ENCODE measurements at places on chromosomes 4 and X. TPM values are rescaled to one million over a fixed set of nuclear protein-coding genes. Genes with fewer than 3 reads are reported as not detected.

DNA sequence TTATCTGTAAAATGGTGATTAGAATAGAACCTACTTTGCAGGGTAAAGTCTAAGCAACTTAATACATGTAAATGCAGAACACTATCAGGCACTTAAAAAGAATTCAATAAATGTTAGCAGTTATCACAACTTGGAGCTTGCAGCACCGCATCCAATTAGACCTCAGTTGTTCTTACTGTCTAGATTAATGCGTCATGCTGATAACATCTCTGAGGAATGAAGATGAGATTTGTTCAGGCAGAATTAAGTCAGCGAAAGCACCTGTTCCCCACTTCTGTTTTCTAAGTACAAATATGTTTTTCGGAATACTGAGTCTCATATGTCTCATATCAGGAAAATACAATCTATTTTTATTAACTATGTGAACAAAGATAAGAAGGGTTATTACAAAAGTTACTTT is 58.7 kb downstream of the TMA16 start:
- H3K36me3 ChIP-seq: no peaks in the 10 kb centered on the region
- H3K4me1 ChIP-seq: peaks cover 60% of the 10 kb centered on the region
- DNase-seq: no peak
- H3K4me3 ChIP-seq: no peak overlapping the region

NPY2R gene
- total RNA-seq: not detected

- no peak for DNase-seq
- no peak overlapping the region for H3K4me3 ChIP-seq
- no peaks in the 10 kb centered on the region for H3K36me3 ChIP-seq
- H3K27me3 ChIP-seq: no peaks in the 10 kb centered on the region
- H3K27ac ChIP-seq: no peak overlapping the region
Measured at GRCh38 chr4:159902648-159903047, 799.8 kb downstream of the RAPGEF2 start.

DNA sequence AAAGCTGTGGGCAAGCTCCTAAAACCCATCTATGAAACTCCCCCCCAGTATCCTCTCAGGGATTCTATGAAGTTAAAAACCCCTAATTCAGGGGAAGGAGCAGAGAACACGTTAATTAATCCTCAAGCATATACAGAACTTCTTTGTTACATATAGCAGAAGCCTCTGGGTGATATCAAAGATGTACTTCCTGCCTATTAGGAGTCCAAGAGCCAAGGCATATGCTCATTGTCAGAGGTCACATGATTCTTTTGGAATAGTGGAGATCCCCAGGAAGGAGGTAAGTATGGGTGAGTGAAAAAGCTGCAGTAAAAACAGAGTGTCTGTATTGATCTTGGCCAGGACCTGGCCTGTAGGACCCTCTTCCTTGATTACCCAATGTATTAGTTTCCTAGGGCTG is 2.9 kb upstream of the SPARCL1 start:
- H3K36me3 ChIP-seq: no peaks in the 10 kb centered on the region
- no peak overlapping the region for H3K27ac ChIP-seq
- no peaks in the 10 kb centered on the region for H3K27me3 ChIP-seq
- no peaks in the 10 kb centered on the region for H3K4me1 ChIP-seq

- H3K4me3 ChIP-seq: no peak overlapping the region
- no peak for DNase-seq
- no peak overlapping the region for H3K27ac ChIP-seq
- H3K4me1 ChIP-seq: peaks cover 7% of the 10 kb centered on the region
- peaks cover 8% of the 10 kb centered on the region for H3K36me3 ChIP-seq
Measured at GRCh38 chrX:48960291-48960690, 2.9 kb upstream of the OTUD5 start.

DNA sequence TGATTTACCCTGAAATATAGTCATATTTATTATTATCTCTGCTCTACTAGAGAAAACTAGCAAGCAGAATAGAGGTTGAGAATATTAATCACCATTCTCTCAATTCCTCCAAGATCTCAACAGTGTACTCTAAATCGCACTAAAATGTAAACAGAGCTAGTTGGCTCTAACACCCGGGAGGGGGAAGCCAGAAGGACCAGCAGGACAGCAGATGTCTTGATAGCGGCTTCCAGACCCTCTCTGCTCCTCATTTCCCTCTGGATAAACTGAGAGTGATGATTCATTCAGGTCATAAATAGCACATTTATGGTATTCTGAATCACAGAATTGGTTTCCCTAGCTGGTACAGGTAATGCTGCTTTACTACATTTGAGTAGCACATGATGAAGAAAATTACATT is 82.5 kb downstream of the TBC1D9 start:
- peaks cover 94% of the 10 kb centered on the region for H3K36me3 ChIP-seq
- no peak overlapping the region for H3K27ac ChIP-seq
- DNase-seq: no peak

DNA sequence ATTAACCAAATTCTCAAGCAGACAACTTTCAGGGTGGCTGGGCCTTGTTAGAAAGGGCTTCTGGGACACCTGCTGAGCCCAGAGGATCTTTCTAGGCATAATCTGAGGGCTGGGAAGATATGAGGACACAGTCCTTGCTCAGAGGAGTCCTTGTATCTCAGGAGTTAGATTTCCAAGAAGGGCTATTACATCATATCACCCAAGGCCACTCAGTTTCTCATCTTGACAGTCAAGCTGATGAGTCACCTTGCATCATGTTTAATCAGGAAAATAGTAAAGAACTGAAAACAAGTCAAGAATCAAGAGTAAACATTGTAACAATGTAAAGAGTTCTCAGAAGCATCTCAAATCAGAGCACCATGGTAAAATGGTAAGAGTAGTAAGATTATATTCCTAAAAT is 4.0 kb downstream of the PCYT1B start:
- H3K4me3 ChIP-seq: no peak overlapping the region
- peaks cover 4% of the 10 kb centered on the region for H3K27me3 ChIP-seq
- H3K4me1 ChIP-seq: no peaks in the 10 kb centered on the region
- no peak for DNase-seq

VEGFD gene
- total RNA-seq: 0.52 TPM

ANTXR2 gene
- total RNA-seq: 56.3 TPM

ETNPPL gene
- 0.50 TPM for total RNA-seq

GRCh38 chr4:110510955-110511544 is 35.1 kb downstream of the ENPEP start:
- H3K36me3 ChIP-seq: no peaks in the 10 kb centered on the region
- H3K27ac ChIP-seq: no peak overlapping the region
- H3K4me3 ChIP-seq: no peak overlapping the region
- peaks cover 14% of the 10 kb centered on the region for H3K4me1 ChIP-seq
- no peak for DNase-seq

KCND1 gene
- 2.2 TPM for total RNA-seq

- no peaks in the 10 kb centered on the region for H3K36me3 ChIP-seq
- no peak overlapping the region for H3K27ac ChIP-seq
- H3K27me3 ChIP-seq: no peaks in the 10 kb centered on the region
- no peak overlapping the region for H3K4me3 ChIP-seq
Measured at GRCh38 chr4:142929526-142929925, 83.4 kb upstream of the INPP4B start.

- H3K4me3 ChIP-seq: no peak overlapping the region
- H3K27ac ChIP-seq: no peak overlapping the region
- H3K4me1 ChIP-seq: peaks cover 33% of the 10 kb centered on the region
- H3K36me3 ChIP-seq: no peaks in the 10 kb centered on the region
- H3K27me3 ChIP-seq: no peaks in the 10 kb centered on the region
Measured at GRCh38 chr4:118683513-118683912, 1.7 kb upstream of the METTL14 start.

GRCh38 chr4:108172753-108173598 is 4.2 kb upstream of the LEF1 start:
- no peaks in the 10 kb centered on the region for H3K36me3 ChIP-seq
- H3K4me3 ChIP-seq: peak overlapping the region; percentile 52
- DNase-seq: peak; percentile 86
- H3K27me3 ChIP-seq: peaks cover 42% of the 10 kb centered on the region
- H3K4me1 ChIP-seq: peaks cover 58% of the 10 kb centered on the region
- peak overlapping the region; percentile 83 for H3K27ac ChIP-seq

DNA sequence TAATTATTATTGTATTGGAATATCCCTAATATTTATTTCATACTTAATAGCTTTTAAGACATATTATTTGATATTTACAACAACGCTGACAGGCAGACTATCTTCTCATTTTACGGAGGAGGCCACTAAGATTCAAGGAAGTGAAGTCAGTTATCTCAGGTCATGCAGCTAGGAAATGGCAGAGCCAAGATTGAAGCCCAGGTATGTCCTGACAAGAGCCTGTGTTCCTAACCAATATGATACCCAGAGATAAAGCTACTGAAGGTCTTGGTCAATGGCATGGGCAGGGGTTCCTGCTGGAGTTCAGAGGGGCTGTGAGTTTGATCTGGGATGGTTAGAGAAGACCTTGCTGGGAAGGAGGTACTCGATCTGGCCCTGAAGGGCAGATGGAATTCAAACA is 47.1 kb downstream of the ARHGEF6 start:
- H3K27me3 ChIP-seq: no peaks in the 10 kb centered on the region
- H3K36me3 ChIP-seq: no peaks in the 10 kb centered on the region
- H3K27ac ChIP-seq: no peak overlapping the region

- no peaks in the 10 kb centered on the region for H3K27me3 ChIP-seq
- H3K36me3 ChIP-seq: no peaks in the 10 kb centered on the region
- no peak overlapping the region for H3K4me3 ChIP-seq
Measured at GRCh38 chr4:155227131-155227530, 18.7 kb downstream of the NPY2R start.

GPAT3 gene
- 11.5 TPM for total RNA-seq

NDP gene
- not detected for total RNA-seq

- peaks cover 2% of the 10 kb centered on the region for H3K4me1 ChIP-seq
- no peak for DNase-seq
- H3K27ac ChIP-seq: no peak overlapping the region
Measured at GRCh38 chr4:145847764-145848163, 90.9 kb downstream of the ZNF827 start.

DNA sequence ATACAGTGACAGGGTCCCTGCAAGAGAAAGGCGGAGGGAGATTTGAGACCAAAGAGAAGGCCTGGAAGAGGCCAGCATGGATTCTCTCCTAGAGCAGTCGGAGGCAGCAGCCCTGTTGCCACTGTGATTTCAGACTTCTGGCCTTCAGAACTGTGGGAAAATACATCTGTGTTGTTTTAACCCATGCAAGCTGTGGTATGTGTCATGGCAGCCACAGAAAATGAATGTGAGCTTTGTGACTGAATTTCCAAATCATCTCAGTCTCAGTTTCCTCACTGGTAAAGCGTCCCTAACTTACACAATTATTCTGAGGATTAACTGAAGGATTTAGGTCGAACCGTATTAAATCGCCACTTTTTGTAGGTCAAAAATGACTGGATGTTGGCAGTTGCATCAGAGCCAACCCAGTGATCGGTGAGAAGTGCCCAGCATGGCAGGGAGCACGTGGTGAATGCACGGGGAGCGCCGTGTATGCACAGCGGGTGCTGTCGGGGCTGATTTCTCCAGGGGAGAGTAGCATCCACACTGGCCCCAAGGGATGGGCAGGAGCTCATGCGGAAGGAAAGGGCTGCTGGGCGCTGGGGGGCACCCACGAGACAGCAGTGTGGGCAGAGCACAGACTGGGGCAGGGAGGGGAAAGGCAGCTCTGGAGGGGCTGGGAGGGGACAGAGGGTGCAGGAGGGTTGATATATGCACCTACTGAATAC is 23.8 kb upstream of the NSG1 start:
- no peak for DNase-seq
- H3K4me1 ChIP-seq: no peaks in the 10 kb centered on the region

DNA sequence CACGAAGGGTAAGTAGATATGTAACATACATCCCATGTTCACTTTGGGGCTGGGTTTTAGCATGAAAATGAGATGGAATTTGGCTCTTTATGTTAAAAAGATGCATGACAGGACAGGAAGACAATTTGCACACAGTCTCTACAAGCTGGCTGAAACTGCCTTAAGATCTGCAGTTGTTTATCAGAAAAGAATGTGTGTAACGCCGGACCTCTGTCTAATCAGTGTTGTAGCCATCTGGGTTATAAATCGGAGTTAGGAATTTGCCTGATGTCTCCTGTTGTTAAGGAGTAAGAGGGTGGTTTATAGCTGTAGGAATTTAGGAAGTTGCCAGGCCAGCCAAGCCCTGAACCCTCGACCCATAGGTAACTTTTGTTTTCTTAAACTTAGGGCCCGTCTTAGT is 562.9 kb upstream of the FAT1 start:
- no peak for DNase-seq
- no peak overlapping the region for H3K27ac ChIP-seq
- no peaks in the 10 kb centered on the region for H3K27me3 ChIP-seq
- H3K36me3 ChIP-seq: no peaks in the 10 kb centered on the region

- H3K36me3 ChIP-seq: no peaks in the 10 kb centered on the region
- H3K27me3 ChIP-seq: no peaks in the 10 kb centered on the region
- H3K27ac ChIP-seq: no peak overlapping the region
- DNase-seq: no peak
- no peak overlapping the region for H3K4me3 ChIP-seq
- no peaks in the 10 kb centered on the region for H3K4me1 ChIP-seq
Measured at GRCh38 chr4:44016570-44017421, 431.8 kb downstream of the KCTD8 start.

- no peaks in the 10 kb centered on the region for H3K27me3 ChIP-seq
- no peaks in the 10 kb centered on the region for H3K4me1 ChIP-seq
- H3K4me3 ChIP-seq: no peak overlapping the region
- no peak overlapping the region for H3K27ac ChIP-seq
- no peaks in the 10 kb centered on the region for H3K36me3 ChIP-seq
Measured at GRCh38 chr4:145520172-145520571, 38.5 kb downstream of the SMAD1 start.

TRIM61 gene
- 1.5 TPM for total RNA-seq

DNA sequence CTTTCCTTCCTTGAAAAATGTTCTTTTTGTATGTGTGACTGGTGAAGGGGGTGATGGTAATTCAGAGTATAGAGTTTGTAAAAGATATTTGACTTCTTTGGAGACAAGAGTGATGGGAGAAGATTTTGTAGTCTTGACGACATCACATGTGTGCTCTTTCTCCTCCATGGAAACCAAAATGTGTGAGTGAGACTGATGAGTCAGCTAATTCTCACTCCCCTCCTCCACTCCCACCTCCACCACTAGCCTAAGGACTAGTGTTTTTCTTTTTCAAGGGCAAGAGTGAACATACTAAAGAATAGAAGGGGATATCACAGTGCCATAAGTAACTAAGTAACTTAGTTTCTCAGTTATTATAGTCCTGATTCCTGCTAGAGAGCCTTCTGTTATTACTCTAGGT is 14.0 kb upstream of the DGKK start:
- H3K27me3 ChIP-seq: no peaks in the 10 kb centered on the region
- no peak overlapping the region for H3K4me3 ChIP-seq
- DNase-seq: no peak
- H3K4me1 ChIP-seq: no peaks in the 10 kb centered on the region

DNA sequence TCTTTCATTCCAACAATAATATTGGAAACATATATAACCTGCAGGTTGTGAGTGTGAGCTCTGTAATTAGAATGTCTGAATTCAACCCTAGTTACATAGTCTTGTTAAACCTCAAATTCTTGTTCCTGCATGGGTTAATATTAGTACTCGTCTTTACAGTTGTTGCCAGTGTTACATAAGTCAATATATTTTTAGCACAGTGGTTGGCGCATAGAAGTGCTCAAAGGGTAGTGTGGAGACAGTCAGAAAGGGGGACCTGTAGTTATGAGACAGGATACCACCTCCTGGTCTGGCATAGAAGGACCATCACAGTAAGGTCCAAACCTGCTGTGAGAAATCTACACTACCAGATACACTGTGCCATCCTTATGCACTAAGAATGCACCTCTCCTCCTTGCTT is 1045.9 kb upstream of the SLIT2 start:
- H3K4me3 ChIP-seq: no peak overlapping the region
- H3K27me3 ChIP-seq: no peaks in the 10 kb centered on the region
- DNase-seq: no peak
- no peak overlapping the region for H3K27ac ChIP-seq
- H3K36me3 ChIP-seq: no peaks in the 10 kb centered on the region

GSX2 gene
- not detected for total RNA-seq

FDCSP gene
- 9.8 TPM for total RNA-seq

- H3K4me3 ChIP-seq: no peak overlapping the region
- H3K27me3 ChIP-seq: peaks cover 7% of the 10 kb centered on the region
- H3K36me3 ChIP-seq: no peaks in the 10 kb centered on the region
- no peak for DNase-seq
Measured at GRCh38 chr4:76292730-76293129, 13.8 kb upstream of the STBD1 start.
